ENCODE measurements at places on chromosomes 4 and X.

GRCh38 chrX:44580466-44580865 lies 37.8 kb upstream of the FUNDC1 start:
- DNase-seq = peak; percentile 73

DNA sequence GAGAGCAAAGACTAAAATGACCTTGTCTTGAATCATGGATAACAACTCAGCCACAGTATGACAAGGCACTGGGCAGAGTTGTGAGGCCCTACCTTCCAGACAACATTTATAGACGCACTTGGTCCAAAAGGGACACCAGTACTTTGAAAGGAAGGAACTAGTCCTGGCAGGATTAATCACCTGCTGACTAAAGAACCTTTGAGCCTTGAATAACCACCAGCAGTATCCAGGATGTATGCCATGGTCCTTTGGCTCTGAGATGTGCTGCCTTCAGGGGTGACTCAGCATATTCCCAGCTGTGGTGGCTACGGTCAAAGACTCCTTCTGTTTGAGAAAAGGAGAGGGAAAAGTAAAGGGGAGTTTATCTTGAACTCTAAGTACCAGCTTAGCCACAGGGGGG lies 118.1 kb upstream of the PRR32 start:
- DNase-seq = no peak

- DNase-seq = peak; percentile 6
Measured at GRCh38 chr4:123507376-123507775, 110.8 kb downstream of the SPRY1 start.

GRCh38 chr4:92307181-92307580 lies 3.4 kb downstream of the GRID2 start:
- DNase-seq = no peak

DNA sequence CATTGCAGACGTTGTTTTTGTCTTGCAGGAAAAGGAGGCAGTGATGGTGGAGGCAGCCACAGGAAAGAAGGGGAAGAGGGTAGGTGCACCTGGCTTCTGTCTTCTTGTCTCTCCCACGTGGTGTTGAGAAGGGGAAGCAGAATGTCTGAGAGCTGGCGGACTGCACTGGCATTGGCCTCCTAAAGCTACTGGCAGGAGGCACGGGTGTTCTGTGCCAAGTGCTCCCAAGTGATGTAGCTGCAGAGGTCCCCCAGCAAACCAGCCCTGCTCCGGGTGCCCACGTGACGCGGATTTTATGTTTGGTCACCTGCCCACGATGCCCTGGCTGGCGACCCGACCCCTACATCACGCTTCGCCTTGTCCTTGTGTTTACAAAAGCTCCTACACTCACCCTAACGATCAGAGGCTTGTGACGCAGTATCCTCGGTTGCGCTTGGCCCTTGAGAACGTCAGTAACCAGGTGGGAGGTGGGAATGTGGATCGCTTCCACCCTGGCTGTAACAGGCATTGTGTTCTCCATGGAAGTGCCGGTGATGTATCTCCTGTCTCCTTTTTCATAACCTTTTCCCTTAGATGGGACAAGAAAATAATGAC lies 28.5 kb upstream of the XG start:
- no peak for DNase-seq

DNA sequence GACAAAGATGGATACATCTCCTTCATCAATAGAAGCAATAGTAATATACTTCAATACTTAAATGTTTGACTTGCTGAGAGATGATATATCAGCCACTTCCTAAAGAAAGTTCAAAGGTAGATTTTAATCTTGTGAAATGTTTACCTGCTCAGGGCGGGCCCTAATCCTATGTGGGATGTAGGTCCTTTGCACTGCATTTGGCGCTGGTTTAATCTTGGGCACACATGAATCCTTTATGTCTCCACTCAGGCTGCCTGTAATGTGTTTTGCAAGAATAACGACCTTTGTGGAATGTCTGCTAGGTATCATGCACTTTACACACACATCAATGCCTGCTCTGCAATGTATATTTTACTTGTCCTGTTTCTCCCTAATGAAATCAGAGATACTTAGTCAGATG lies 368.7 kb downstream of the GBA3 start:
- DNase-seq = no peak

DNA sequence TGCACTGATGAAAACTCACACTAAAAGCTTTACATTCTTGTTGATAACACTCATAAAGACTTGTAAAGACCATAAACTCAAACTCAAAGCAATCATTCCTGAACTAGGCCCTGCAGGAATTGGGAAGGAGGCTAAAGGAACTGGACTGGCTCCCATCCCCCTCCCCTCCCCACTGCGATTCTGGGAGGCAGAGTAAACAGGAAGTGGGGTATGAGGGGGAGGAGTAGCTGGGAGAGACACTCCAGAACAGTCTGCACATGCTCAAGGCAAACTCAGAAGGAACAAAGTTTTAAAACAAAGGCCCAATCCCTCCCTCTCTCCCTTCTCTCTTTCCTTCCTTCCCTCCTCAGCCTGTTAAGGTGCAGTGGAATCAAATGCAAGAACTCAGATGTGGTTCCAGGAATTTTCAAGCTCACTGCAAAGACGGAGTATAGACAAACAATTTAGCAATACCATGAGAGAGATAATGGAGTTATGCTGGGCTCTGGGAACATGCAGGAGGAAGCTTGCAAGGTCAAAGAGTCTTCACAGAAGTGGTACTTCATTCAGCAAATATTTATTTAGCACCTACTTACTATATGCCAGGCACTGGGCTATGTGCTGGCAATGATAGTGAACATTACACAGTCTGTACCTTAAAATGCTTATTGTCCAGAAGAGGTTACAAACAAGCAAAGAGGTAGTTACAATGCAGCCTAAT lies 15.9 kb downstream of the MID1IP1 start:
- DNase-seq = peak; percentile 43
